ENCODE measurements at places on chromosomes 12 and 14. TPM values are rescaled to one million over a fixed set of nuclear protein-coding genes. Genes with fewer than 3 reads are reported as not detected.

The CLEC7A gene
- 51.1 TPM for total RNA-seq

- DNase-seq = no peak
These were observed 1.5 kb downstream of the TMED8 start for GRCh38 chr14:77375164-77375950.

The KITLG gene
- total RNA-seq = 68.1 TPM

GRCh38 chr12:15206831-15207389, 14.3 kb downstream of the RERG start:
- no peak for DNase-seq

- DNase-seq = no peak
These were observed 79.9 kb downstream of the BCL11B start for GRCh38 chr14:99192028-99192621.

Measured in upper lobe of right lung (tissue), 1 donor.